ENCODE measurements at places on chromosomes 16 and 17.
A peak's percentile ranks its signal among the peaks of the same experiment; 100 is the strongest.

- no peak for DNase-seq
These were observed 202.2 kb downstream of the CDH8 start for GRCh38 chr16:61834082-61834481.

GRCh38 chr16:18041864-18042834, 294.4 kb downstream of the NPIPA8 start:
- DNase-seq, result no peak

- DNase-seq, result peak; percentile 20
These were observed 23.3 kb downstream of the CPNE2 start for GRCh38 chr16:57115514-57116182.

GRCh38 chr16:81040131-81040530, 4.5 kb downstream of the ATMIN start:
- no peak for DNase-seq

DNA sequence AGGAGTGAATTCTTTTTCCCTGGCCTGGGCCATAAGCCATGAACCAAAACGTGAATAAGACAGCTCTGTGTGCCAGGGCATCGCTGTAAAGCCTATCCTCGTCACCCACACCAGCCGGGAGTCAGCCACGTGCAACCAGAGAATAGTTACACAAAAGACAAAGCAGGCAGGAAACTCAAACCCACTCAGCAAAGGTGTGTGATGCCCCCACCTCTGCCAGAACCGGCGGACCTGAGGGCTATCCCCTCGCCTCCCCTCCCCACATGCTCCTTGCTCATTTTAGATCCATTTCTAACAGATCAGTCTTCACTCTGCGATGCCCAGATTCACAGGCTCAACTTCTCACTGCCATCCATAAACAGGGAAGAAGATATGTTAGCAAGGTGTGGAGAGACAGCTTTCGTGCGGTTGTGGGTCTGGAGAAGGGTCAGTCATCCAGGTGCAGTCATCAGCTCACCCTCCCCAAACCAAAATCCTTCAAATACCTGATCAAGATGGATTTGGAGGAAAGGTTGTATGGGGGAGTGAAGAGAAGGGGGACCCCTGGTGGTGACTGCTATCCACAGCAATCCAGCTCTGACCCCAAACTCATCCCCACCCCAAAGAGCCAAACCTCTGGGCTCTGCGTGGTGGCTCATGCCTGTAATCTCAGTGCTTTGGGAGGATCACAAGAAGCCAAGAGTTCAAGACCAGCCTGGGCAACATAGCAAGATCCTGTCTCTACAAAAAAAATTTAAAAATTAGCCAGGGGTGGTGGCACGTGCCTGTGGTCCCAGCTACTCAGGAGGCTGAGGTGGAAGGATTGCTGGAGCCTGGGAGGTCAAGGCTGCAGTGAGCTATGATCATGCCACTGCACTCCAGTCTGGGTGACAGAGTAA, 219.2 kb downstream of the C16orf78 start:
- DNase-seq, result no peak

- DNase-seq, result no peak
These were observed 3.5 kb upstream of the ABR start for GRCh38 chr17:1183171-1183873.

DNA sequence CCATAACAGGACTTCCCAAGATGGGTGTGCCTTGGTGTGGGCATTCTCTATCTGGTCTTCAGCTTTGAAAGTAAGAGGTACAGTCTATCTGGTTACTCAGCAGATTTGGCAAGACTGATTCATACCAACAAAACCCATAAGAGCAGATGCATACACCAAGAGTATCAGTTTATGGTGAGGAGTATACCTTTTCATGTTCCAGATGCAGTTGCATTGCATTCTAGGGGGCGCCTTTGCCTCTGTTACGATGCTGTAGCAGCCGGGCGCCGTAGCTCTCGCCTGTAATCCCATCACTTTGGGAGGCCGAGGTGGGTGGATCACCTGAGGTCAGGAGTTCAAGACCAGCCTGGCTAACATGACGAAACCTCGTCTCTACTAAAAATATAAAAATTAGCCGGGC, 31.1 kb upstream of the CARMIL2 start:
- DNase-seq, result no peak

DNA sequence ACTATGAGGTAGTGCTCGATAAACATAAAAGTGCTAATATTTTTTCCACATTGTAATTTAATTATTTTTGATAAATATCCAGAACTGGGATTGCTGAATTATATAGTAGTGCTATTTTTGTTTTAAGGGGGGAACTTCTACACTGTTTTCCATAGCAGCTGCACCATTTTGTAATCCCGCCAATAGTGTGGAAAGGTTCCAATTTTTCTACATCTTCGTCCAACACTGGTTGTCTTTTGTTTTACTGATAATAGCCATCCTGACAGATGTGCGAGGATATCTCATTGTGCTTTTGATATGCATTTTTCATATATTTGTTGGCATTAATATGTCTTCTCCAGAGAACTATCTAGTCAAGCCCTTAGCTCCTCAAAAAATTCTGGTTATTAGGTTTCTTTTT, 259.6 kb upstream of the KCNJ16 start:
- DNase-seq, result no peak

DNA sequence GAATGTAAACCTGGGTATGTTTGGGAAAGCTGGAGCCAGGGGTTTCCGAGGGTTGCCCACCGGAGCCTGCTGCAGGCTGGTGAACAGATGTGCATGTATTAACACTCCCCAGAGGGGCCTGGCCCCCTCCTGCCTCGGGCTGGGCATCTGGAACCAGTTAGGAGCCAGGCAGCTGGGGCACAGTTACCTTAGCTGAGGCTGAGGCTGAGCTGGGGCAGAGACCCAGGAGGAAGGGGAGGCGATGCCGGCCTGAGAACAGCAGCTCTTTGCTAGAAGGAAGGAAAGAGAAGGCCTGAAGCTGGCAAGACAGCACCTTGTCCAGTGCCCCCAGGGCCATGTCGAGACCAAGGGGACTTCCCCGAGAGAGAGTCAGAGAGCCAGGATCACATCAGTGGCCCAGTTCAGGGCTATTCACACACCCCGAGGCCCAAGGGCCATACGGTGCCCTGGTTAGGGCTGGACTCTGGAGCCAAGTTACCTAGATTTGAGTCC, 65.8 kb downstream of the RMI2 start:
- DNase-seq, result no peak

DNA sequence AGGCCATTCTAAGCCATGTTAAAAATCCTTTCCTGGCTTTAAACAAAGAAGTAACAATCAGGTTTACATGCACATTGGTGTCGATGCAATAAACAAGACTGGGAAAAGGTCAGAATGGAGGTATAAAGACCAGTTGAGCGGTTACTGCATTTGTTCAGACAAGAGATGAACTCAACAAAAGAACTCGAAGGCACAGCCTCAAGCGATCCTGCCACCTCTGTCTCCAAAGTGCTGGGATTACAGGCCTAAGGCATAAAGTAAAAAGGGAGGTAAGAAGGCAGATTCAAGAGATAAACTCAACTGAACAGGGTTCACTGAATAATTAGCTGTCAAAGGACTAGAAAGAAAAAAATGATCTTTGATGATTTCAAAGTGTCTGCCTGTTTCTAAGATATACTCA, 39.4 kb downstream of the USP32 start:
- no peak for DNase-seq

DNA sequence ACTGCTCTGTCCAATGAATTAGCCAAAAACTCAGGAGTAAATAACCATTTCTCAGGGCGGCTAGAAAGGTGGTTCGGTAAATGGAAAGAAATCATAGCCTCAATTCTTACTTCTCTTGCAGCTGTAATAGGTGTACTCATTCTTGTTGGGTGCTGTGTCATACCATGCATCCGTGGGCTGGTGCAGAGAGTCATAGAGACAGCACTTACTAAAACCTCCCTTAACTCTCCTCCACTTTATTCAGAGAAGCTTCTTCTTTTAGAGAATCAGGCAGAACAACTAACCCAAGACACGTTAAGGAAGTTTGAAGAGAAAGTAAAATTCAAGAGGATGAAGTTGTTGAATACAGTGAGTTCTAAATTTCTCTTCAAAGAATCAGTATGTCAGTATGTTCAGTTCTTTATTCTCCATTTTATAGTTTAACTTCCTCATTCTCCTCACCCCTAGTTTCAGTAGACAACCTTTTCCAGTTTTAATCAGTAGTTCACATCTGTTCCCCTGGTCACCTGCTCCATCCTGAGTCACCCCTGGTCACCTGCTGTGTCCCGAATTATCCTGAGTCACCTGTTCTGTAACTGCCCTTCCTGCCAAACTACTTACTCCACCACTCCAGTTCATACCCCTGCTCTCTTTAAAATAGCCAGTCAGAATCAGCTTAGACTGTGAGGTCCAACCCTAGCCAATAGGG, 85.9 kb downstream of the EMP2 start:
- DNase-seq, result no peak
